ENCODE measurements at places on chromosomes 7 and 10.

GRCh38 chr7:141409801-141410329, 141.3 kb upstream of the AGK start:
- DNase-seq = peak; percentile 39

DNA sequence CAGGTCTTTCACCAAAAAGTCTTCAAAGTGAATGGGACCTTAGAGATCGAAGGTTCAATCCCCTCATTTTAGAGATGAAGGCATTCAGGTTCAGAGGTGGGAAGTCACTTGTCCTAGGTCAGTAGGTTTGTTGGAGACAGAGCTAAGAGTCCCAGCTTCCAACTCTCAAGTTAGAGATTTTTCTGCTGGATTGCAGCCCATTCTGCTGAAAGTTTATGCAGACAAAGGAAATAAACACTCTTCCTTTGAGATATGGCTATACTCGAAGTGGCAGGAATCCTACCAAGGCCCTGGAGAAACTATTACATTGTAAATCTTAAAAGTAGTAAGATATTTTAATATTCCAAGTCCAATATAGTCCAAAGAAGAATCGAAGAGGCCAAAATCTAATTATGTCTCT, 64.4 kb downstream of the LYZL1 start:
- no peak for DNase-seq

- DNase-seq = no peak
Measured at GRCh38 chr10:43686414-43686813, 37.7 kb upstream of the ZNF32 start.

DNA sequence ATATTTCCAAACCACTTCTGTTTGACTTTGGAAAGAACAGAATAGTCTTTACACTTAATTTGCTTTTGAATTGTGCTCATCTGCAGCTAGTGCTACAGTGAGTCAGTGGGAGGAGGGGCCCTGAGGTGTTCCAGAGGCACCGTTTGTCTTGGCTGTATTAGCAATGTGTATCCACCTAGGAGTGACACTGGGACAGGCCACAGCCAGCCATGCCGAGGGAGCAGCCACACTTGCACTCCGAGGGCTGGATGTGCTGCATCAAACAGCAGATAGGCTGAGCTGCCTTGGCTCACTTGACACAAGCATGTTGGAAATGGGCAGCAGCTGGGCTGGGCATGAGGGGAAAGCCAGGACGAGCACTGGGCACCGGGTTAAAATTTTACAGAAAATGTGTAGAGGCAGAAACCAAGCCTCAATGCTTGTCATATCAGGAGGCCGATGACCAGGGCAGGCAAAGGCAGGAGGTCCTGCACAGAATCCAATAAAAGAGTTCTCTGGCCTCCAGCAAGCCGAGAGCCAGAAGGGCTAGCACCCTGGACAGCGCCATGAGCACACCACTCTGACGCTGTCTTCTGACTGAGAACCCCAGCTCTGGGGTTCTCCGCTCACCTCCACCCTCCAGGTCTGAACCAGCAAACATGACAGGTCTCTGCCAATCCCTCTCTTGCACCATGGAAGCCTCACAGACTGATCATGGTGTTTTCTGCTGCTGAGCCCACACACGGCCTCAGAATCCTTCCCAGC, 163.3 kb downstream of the GRID1 start:
- DNase-seq = no peak

DNA sequence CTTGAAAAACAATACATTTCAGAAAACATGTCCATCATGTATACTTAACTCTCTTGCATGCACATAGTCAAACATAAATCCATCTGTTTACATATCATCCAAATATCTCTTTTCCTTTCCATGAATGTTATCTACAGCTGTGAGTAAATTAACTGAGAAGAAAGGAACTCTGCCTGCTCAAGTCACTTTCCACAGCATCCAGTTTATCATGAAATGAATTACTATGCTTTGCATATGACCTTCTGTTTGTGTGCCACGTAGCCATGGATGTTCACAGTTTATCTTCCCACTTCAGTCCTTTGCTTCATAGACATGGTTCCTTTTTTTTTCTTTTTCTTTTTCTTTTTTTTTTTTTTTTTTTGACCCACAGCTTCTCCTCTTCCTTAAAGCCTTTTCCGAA, 39.6 kb downstream of the BZW2 start:
- DNase-seq = no peak

DNA sequence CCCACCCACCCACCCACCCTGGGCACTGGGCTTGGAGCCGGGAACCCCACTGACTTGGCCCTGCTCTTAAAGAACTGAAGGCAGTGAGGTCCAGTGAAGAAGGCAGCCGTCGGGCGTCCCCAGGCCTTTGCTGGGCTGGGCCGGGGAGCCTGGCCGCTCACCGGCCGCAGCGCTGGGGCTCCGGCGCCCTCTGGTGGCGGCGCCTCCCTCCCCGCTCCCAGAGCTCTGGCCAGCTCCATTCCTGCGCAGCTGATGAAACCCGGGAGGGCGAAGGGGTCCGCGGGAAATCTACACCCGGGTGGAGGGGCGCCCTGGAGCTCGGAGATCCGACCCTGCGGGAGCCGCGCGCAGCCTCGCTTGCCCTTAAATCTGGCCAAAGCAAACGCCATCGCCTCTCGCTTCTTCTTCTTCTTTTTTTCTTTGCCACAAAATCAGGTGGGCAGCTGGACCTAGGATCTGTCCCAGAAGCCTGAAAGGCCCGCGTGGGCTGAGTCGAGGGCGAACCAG, 1.7 kb upstream of the CXCL12 start:
- DNase-seq = no peak

DNA sequence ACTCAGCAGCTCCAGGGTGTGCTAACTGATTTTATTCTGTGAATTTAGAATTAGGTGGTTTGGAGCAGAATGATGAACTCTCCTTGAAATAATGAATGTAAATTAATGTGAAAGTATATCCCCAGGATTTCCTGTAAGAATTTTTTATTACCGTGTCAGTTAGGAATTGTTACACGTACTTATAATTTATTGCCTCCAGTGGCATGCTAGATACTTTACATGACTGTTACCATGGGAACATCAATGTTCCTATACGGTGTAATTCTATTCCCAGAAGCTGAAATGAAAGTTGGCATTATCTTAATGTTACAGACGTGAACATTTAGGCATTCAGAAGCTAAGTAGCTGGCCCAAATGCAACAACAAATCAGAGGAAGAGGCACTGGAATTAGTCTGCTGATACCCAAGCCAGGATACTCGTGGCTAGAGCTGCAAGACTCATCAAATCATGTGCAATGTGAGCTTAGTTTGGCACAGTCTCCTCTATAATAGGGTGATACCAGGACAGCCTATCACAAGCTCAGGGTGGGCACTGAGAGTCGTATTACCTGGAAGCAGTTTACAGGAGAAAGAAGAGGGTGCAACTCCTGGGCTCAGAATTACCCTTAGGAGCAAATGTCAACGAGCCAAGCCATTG, 30.0 kb upstream of the PRKAR2B start:
- no peak for DNase-seq

DNA sequence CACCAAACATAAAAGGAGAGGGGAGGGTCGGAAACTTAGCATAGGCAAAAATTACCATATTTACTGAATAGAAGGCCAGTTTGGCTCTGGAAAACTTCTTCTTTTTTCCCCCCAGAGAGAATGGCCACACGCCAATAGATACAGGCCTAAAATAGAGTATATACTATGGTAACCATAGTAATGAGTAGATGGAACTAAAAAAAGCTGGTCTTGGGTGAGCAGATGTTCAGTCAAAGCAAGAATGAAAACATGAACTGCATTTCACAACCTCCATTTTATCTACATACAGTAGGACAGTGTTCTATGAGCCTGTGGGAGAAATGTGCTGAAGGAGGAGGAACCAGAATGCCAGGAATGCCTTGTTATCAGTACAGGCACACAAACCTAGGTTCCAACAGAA, 141.7 kb upstream of the SEMA3A start:
- DNase-seq = peak; percentile 17

DNA sequence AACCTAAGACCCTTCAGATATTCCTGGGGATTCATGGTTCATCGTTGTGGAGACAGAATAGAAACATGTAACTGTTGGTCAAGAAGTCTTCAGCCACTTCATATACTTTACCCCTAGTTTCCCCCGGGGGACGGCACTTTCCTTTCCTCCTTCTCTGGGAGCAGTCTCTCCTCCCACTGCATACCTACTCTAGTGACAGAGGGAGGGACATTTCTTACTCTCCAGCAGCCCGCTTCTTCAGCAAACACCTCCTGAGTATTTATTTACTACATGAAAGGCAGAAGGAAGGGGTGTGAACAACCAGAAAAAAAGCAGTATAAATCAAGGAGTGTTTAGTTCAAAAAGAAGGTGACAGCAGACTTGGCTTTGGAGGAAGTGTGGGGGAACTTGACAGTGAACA, 69.0 kb downstream of the LHFPL3 start:
- no peak for DNase-seq

- DNase-seq = no peak
Measured at GRCh38 chr7:21364801-21365271, 63.0 kb upstream of the SP4 start.

DNA sequence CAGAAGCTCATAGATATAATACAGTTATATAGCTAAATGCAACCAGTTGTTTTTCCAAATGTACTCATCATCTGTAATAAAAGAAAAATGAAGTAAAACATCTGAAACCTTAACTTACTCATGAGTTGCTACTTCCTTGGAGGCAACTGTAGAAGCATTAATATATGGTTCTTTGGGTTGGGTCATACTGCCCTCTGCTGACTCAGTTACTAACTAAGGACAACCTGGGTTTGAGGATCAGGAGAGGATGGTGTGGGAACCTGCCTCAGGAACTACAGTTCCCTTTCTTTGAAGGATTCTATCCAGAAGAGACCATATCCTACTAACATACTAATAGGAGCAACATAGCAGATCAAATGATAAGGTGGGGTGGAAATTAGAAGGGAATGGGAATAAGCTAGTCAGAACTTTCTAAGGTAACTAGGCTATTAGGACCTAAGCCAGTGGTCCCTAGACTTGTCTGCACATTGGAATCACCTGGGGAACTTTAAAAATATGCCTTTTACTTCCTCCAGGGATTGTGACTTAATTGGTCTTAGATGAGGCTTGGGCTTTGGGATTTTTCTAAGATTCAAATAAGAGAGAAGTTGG, 20.7 kb downstream of the COX15 start:
- peak; percentile 35 for DNase-seq

DNA sequence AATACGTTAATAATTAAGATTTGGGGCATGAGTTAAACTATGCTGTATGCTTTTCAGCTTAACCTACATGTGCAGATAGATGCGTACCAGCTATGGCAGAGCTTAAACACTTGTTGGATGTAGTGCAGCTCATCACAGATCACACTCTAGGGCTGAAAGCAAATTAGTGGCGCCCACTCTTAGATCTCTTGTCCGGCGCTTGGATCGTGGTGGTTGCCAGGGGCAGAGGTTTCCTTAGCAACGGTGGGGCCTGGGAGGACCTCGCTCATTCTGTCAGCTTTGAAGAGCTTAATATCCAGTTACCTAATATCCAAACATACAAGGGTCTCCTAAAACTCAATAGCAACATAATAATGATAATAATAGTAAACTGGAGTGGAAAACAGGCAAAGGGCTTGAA, 548.2 kb upstream of the PFKP start:
- no peak for DNase-seq

GRCh38 chr10:14751014-14751896, 23.4 kb downstream of the FAM107B start:
- DNase-seq = peak; percentile 43

DNA sequence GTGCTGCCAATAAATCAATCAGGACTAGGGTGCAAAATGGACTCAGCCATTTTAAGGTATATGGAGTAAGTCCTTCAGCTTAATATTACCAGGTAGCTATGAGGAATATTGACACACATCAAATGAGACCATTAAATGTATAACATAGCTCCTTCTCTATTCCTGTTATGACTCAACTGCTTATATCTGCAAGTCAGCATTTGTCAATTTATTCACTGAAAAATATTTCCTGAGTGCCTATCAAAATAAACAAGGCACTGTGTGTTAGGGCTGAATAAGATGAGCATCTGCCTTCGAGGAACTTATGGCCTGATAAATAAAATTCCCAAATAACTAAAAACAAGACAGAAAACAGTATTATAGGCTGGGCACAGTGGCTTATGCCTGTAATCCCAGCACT, 113.8 kb downstream of the CDK6 start:
- no peak for DNase-seq

- DNase-seq = no peak
Measured at GRCh38 chr10:84290235-84290634, 38.2 kb upstream of the CCSER2 start.

- no peak for DNase-seq
Measured at GRCh38 chr7:131935180-131935579, 378.8 kb upstream of the PODXL start.

DNA sequence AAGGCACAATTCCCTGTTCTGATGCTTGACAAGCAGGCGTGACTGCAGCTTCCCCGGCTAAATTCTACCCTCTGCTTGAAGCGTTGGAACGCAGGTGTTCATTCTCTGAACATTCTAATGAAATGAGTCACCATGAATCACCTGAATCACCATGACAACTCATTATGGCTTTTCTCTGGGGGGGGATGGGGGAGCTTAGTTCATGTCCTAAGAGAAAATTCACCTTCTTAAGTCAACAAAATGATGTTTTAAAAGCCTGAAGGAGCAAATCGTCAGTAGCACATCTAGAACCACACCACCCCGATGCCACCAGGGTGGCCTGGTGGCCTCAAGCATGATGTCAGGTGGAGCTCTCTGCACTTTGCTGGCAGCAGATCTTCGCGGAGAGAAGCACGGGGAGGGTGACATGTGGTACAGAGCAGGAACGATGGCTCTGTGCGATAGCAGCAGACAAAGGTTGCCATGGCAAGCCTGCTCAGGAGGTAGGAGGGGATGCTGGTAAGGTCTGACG, 33.7 kb downstream of the DDC start:
- no peak for DNase-seq

- no peak for DNase-seq
Measured at GRCh38 chr7:119984247-119984646, 288.7 kb upstream of the KCND2 start.

- no peak for DNase-seq
Measured at GRCh38 chr7:96179341-96179740, 142.6 kb downstream of the SLC25A13 start.

DNA sequence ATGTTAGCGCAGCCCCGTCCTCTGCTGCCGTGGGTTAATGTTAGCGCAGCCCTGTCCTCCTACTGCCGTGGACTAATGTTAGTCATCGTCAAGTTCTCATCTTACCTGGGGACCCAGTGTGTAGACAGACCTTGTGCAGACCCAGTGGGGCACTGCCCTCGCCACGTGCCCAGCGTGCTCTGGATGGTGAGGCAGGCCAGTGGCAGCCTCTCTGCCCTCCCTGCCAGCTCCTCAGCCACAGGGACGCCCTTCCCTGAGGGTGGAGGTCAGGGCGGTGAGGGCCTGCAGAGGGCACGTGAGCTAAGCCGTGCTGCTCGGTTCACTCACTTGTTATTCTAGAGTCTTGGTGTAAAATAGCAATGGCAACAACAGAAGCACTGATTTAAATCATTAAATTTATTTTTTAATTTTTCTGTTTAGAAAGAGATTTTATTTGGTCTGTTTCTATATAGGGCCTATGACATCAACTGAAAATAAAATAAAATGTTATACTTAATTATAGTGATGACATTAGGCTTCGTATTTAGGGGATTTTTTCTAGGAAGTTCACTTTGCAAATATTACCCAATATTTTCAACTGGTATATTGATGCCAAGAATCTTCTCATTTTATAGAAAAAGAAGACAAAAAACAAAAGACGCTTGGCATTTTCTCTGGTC, 48.4 kb downstream of the NKX6-2 start:
- no peak for DNase-seq

All from NCI-H1694 treated with DMSO at 0.1 percent for 48 hours (cell line).